Aorta (tissue), 5 donors: ENCODE measurements at places on chromosomes 16 and 17. TPM values are rescaled to one million over a fixed set of nuclear protein-coding genes. Genes with fewer than 3 reads are reported as not detected.

- DNase-seq: no peak
Observed at GRCh38 chr16:75112734-75113491, 3.7 kb downstream of the LDHD start.

- DNase-seq: no peak
Observed at GRCh38 chr16:9481747-9482730, 390.6 kb downstream of the HAPSTR1 start.

DNA sequence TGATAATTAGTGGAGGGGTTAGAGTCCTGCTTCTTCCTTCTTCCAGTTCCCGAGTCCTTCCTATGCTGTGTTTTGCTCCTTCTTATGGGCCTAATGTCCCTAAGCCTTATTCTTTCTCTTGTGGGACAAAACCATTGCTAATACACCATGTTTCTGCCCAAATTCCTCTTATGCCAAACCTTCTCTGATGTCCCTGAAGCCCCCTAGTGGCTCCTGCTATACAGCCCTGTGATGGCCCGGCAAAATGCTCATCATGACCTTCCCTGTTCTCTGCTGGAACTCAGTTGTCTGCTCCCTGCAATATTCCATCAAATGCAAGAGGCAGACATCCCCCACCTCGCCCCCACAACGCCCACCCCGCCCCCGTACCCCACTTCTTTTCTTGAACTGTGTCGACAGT lies 171.6 kb downstream of the CDH11 start:
- DNase-seq: no peak

DNA sequence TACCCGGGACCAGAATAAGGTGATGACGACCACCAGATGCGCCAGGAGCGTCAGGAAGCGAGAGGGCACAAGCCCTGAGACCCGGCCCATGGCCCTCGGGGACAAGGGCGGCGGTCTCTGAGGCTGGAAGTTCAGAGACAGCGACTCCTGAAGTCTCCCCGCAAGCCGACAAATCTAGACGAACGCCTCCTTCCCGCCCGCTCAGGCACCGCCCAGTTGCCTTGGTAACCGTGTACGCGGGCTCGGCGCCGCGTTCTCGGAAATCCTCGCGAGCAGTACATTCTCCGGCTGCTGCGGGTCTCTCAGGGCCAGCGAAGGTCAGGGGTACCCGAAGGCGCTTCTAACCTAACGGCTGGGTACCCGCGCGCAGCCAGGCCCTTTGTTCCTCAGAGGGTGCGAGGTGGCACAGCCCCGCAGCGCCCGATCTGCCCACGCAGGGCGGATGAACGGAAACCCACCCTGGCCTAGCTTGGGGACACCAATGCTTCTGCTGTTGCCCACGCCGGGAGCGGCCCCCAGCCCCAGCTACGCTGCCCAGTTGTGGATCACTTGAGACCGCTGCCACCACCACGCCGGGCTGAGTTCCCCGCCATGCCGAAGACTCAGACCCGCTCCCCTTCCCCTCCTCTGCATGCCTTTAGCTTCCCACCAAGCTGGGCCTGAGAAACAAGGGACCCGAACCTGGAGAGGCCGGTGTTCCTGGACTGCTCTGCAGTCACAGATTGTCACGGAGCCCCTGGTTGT lies at the start of gene TMEM107:
Gene TMEM107, minus strand, starts transcription at position 184 of the 744 bp plus-strand sequence. Its CDS starts 94 bp downstream, at position 90.
- peak; percentile 96 for DNase-seq

DNA sequence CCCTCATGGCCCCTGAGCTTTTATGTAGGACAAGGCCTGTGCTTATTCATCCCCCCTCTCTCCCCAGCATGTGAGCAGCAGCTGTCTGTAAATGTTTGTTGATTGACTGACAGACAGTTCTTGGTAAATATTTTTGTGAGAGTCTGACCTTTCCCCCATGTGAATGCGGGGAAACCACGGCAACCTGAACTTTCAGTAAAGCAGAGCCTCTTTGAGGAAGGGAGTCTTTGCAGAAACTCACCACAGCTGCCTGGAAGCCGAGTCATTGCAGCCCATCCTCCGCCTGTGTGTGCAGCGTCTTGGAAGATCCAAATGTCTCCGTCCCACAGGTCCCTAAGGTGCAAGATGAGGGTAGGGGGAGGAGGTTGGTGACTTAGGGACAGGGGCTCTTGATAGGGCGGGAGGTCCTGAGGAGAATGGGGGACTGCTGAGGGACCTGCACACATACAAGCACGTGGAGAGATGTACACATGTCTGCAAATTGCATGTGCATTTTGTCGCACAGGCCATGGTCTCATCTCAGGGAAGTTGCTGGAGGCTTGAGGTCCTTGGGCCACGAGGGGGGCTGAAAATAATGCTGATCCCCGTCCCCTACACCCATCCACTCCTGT lies 23.0 kb upstream of the IL21R start:
- DNase-seq: no peak

DNA sequence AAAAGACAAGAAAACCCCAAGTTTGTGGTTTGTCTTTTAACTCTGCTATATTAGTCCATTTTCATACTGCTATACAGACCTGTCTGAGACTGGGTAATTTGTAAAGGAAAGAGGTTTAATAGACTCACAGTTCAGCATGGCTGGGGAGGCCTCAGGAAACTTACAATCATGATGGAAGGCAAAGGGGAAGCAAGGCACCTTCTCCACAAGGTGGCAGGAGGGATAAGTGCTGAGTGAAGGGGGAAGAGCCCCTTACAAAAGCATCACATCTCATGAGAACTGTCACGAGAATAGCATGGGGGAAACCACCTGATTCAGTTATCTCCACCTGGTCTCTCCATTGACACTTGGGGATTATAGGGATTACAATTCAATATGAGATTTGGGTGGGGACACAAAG lies 13.5 kb upstream of the ADAM11 start:
- DNase-seq: no peak

GRCh38 chr17:35489944-35490343 lies 41.4 kb upstream of the SLFN13 start:
- no peak for DNase-seq

- no peak for DNase-seq
Observed at GRCh38 chr16:29742683-29743275, 3.0 kb downstream of the C16orf54 start.

DNA sequence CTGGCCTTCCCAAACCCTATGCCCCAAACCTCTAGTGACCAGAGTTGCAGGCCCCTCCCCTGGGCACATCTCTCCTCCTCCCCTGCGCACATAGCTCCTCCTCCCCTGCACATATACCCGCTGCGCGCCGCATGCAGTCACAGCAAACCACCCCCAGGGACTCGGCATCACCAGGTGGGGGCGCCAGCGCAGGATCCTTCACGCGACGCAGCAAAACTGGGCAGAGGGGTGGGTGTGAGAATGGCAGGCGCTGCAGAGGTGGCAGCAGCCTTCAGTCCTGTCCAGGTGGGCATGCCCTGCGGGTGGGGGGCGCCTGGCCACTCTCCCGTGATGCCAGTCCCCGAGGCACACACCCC lies 5.6 kb downstream of the CORO6 start:
- DNase-seq: peak; percentile 92

Gene CISD3
- 18.8 TPM for total RNA-seq

Gene CDR2L
- 20.2 TPM for total RNA-seq

Gene CD300A
- 10.4 TPM for total RNA-seq

Gene LHX1
- total RNA-seq: not detected

Gene MYH8
- total RNA-seq: not detected
